HS-27A (cell line): ENCODE measurements at places on chromosomes 4 and X.

- DNase-seq: no peak
These were observed 44.0 kb downstream of the ARHGEF6 start for GRCh38 chrX:136736690-136737089.

- peak; percentile 27 for DNase-seq
These were observed 154.5 kb upstream of the SLC4A4 start for GRCh38 chr4:71184195-71184781.

- DNase-seq: no peak
These were observed 13.2 kb downstream of the HS3ST1 start for GRCh38 chr4:11415409-11416070.

DNA sequence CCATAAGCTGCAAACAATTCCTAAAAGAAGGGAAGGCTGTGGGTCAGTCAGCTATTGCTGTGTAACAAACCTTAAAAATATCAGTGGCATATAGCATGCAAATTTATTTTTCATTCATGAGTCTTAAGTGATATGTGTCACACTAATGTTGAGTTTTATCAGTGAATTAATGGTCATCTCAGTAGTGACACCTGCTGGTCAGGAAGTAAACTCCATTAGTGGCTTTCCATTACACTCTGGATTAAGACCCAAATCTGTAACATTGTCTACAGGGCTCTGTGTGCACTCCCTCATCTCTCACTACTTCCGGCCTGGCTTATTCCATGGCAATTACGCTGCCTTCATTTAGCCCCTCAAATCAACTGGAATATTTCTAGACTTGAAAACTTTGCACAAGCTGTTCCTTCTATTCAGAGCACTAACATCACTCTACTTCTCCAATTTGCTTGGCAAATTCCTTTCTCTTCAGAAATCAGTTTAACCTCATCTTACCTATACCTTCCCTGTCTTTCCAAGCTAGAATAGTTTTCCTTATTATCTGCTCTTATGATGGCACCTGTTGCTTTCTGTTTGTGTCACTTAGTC lies 217.3 kb upstream of the TAPT1 start:
- peak; percentile 41 for DNase-seq

DNA sequence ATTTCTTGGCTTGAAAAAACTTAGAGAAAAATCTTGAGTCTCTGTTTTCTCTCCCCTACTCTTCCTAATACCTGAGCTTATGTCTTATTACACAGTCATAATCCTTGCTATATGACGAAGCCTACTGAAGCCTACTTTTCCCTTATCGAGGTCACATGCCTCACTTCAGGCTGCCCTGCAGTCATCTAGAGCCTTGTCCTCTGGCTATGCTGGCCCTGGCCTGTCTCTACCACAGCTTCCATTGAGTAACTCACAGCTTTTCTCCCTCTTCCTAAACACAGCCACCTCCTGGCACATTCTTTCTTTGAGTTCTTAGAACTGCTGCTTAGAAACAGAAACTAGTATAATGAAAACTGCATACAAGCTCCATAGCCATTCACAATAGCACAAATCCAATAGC lies 1698.3 kb downstream of the STIM2 start:
- DNase-seq: no peak

GRCh38 chrX:44314259-44314734 lies 29.2 kb downstream of the EFHC2 start:
- DNase-seq: no peak

DNA sequence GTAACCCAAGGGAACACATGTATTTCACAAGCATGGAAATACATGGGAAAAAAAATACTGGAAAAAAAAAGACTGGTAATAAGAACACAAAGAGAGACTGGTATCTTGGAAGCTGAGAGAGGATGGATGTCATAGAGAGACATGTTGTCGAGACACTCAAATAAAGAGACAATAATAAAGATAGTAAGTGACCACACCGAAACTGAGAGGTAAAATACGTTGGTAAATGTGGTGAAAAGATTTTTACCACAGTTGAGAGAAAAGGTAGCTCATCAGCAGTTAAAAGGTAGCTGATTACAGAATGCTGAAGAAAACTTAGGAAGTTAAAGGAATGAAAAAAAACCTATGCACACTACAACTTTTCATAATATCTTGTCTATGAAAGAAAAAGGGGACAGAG lies 81.1 kb downstream of the ARAP2 start:
- DNase-seq: no peak

DNA sequence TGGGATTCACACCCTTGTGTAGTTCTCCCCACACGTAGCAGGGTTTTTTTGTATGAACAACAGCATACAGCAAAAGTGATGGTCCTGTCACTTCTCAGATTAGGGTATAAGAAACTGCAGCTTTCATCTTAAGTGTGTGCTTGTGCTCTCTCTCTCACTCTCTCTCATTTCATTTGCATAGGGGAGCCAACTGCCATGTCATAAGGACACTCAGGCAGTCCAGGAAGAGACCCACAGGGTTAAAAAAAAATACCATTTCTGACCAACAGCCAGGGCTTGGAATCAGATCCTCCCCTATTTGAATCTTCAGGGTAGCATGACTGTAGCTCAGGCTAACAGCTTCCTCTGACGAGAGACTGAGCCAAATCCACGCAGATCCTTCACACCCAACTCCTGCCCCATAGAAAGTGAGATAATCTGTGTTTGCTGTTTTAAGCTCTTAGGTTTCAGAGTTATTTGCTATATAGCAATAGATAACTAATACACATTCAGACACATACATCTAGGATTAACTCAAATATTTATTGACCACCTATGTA lies 331.2 kb downstream of the PAPSS1 start:
- DNase-seq: no peak

- DNase-seq: no peak
These were observed 12.1 kb downstream of the TIGD2 start for GRCh38 chr4:89123451-89123851.

DNA sequence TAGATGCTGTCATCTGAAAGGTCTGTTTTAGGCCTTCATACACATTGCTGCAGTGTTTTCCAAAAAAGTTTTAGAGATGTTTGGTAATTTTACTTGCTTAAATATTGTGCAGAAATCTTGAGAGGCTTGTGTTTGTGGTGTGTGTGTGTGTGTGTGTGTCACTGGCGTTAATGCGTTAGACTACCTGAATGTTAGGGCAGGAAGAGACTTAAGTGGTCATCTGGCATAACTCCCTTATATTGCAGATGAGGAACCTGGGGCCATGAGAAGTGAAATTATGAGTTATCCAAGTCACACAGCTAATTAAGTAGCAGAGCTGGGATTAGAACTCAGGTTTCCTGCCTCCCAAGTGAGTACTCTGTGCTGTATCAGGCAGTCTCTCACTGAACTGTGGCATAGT lies 1.4 kb downstream of the LSM6 start:
- DNase-seq: no peak

DNA sequence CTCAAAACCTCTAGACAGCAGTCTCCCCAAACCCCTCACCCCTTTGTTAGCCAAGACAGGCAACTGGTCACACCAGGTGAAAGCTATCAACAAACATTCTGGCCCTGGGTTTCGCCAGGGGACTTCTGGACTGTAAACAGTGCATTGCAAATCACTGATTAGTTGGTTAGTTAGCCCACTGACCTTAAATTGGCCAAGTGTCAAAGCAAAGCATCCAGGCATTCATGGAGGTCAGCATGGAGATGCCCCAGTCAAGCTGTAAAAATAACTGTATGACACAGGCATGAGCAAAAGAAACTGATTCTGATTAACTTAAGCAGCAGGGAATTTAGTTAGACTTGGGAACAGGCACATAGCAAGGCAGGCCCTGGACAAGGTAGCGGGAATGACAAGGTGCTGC lies 156.0 kb upstream of the TTC29 start:
- no peak for DNase-seq
